ENCODE measurements at places on chromosomes 12 and 14.

DNA sequence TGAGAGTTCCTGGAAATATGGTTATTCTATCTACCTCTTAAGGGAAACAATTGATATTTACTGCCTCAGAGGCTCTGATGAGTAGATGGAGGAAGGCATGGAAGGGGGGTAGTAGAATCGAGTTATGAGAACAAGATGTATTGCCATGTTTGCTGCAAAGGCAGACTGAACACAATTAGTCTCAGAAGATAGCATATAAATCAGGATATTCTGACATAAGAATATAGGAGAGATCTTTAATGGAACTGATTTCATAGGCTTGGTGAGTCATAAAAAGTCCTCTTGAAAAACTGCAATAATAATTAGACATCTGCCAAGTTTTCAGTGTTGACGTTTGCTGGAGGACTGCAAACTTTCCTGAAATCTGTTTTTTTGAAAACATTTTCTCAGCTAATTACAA is 636.1 kb downstream of the TMTC2 start:
- no peaks in the 10 kb centered on the region for H3K27me3 ChIP-seq
- no peak overlapping the region for H3K27ac ChIP-seq
- H3K36me3 ChIP-seq, result no peaks in the 10 kb centered on the region
- no peak overlapping the region for H3K4me3 ChIP-seq
- H3K4me1 ChIP-seq, result no peaks in the 10 kb centered on the region
- no peak for DNase-seq

- no peaks in the 10 kb centered on the region for H3K36me3 ChIP-seq
- no peaks in the 10 kb centered on the region for H3K27me3 ChIP-seq
- H3K27ac ChIP-seq, result no peak overlapping the region
Measured at GRCh38 chr12:23752245-23752644, 197.2 kb downstream of the SOX5 start.

DNA sequence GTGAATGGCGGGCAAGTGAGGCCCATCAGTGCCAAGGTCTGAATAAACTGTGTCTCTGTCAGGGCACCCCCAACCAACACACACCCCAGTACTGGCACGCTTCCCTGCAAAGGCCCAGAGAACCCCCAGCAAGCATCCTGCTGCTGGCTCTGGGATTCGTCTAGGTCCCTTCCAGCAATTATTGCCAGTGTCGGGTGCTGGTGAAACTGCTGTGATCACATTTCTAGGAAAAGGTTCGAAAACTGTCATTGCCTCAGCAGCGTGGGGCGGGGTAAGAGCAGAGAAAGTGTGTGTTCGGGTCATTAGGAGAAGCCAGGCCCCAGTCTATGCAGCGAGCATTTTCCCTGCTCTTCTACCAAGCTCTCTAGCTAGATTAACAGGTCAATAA is 2.5 kb downstream of the FAM222A start:
- H3K4me1 ChIP-seq, result no peaks in the 10 kb centered on the region
- peaks cover 13% of the 10 kb centered on the region for H3K27me3 ChIP-seq
- no peak for DNase-seq
- H3K4me3 ChIP-seq, result no peak overlapping the region
- no peaks in the 10 kb centered on the region for H3K36me3 ChIP-seq

GRCh38 chr12:57859121-57859520 is 12.6 kb upstream of the CTDSP2 start:
- no peak overlapping the region for H3K4me3 ChIP-seq
- peaks cover 22% of the 10 kb centered on the region for H3K27me3 ChIP-seq
- H3K27ac ChIP-seq, result no peak overlapping the region
- peaks cover 2% of the 10 kb centered on the region for H3K36me3 ChIP-seq
- H3K4me1 ChIP-seq, result peaks cover 2% of the 10 kb centered on the region

GRCh38 chr14:94680862-94681288 is 68.7 kb downstream of the SERPINA3 start:
- H3K27ac ChIP-seq, result no peak overlapping the region
- no peak for DNase-seq
- no peaks in the 10 kb centered on the region for H3K4me1 ChIP-seq

DNA sequence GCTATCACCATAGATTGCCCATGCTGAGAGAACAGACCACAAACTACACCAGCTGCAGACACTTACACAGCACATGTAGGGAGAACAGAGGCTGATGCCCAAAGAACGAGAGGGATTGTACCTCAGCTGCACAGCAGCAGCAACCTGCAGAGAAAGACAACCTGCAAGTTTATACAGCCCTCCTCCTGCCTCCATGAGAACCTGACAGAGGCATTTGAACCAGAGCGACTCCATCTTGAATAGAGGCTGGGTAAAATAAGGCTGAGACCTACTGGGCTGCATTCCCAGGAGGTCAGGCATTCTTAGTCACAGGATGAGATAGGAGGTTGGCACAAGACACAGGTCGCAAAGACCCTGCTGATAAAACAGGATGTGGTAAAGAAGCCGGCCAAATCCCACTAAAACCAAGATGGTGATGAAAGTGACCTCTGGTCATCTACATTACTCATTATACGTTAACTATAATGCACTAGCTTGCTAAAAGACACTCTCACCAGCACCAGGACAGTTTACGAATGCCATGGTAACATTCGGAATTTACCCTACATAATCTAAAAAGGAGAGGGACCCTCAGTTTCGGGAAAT is 262.4 kb upstream of the HMGA2 start:
- H3K27me3 ChIP-seq, result peaks cover 12% of the 10 kb centered on the region
- H3K36me3 ChIP-seq, result no peaks in the 10 kb centered on the region
- H3K4me1 ChIP-seq, result peaks cover 3% of the 10 kb centered on the region
- no peak for DNase-seq
- H3K27ac ChIP-seq, result no peak overlapping the region

DNA sequence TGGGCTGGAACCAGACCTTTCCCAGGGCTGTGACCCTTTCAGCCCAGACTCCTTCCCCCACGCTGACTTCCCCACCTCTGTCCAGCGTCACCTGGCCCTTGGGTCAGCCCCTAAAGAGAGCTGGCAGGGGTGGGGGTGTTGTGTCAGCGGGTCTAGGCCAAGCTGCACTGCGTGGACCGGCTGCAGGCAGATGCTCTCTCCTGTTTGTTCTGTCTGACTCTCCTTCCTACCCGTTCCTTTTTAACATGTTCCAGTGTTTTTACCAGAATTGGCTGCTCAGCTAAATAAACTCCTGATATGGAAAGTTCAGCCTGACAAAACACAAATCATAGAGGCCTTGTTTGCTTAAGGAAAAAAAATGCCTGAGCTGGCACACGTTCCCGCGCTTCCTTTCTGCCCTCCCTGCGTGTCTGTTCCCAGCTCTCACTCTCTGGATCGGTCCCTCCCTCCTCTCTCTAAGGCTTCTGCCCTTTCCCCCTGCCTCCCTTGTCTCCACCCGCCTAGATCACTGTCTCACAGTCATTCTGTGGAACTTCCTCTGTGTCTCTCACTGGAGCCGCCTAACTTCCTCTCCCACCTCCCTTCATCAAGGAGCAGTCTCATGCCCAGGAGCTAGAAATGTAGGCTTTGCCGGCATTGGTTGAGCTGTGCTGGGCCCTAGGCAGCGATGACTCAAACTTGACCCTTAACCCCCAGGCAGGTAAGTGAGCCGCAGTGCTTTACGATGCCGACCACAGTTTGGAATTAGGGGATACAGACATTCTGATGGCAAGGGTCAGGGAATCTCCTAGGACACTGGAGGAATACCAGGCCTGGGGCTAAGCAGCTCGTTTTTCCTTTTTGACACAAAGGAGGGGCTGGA is 15.5 kb upstream of the MLXIP start:
- no peaks in the 10 kb centered on the region for H3K27me3 ChIP-seq
- peaks cover 2% of the 10 kb centered on the region for H3K36me3 ChIP-seq
- DNase-seq, result no peak
- H3K4me1 ChIP-seq, result peaks cover 21% of the 10 kb centered on the region

GRCh38 chr12:57524814-57525614 is 2.4 kb downstream of the MBD6 start:
- peak overlapping the region; percentile 91 for H3K27ac ChIP-seq
- peaks cover 32% of the 10 kb centered on the region for H3K4me1 ChIP-seq
- H3K4me3 ChIP-seq, result no peak overlapping the region
- no peaks in the 10 kb centered on the region for H3K27me3 ChIP-seq

DNA sequence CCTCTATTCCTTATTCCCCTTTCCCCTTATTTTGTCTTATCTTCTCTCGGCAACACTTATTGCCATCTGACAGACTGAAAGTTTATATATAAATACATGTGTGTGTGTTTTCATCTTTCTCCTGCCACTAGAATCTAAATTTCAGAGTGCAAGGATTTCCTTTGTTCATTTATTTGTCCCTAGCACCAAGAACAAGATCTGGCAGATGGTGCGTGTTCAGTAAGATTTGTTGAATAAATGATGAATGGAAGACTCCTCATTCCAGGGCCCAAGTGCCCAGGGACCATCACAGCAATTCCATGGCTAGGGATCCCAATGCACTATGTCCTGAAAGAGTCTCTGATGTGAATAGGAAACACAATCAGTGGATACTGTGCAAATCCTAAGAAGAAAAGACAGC is 97.9 kb upstream of the EEA1 start:
- H3K27me3 ChIP-seq, result no peaks in the 10 kb centered on the region
- no peak overlapping the region for H3K4me3 ChIP-seq
- no peaks in the 10 kb centered on the region for H3K4me1 ChIP-seq
- H3K27ac ChIP-seq, result no peak overlapping the region

GRCh38 chr14:44795725-44796124 is 166.0 kb downstream of the KLHL28 start:
- no peak overlapping the region for H3K4me3 ChIP-seq
- H3K36me3 ChIP-seq, result no peaks in the 10 kb centered on the region
- H3K27me3 ChIP-seq, result peaks cover 5% of the 10 kb centered on the region
- no peaks in the 10 kb centered on the region for H3K4me1 ChIP-seq
- DNase-seq, result no peak

DNA sequence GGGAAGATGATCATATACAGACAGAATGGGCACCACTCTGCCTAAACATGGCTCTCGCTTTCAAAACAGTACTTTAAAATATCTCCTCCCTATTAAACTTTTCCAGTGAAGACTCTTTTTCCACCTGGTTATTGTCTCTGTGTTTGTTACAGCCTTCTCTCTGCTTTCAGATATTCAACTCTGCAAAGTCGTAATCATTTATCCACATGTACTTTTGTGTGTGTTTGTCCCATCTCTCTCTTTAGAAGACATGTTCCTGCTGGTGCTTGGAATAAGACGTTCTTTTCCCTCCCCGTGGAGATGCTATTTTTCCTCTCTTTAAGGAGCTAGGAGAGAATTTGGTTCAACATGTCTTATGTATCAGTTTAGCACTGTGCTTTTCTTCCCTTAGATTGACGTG is 45.1 kb downstream of the ETV6 start:
- no peak overlapping the region for H3K4me3 ChIP-seq
- no peak for DNase-seq
- peaks cover 39% of the 10 kb centered on the region for H3K4me1 ChIP-seq
- H3K27me3 ChIP-seq, result no peaks in the 10 kb centered on the region
- peak overlapping the region; percentile 17 for H3K27ac ChIP-seq

GRCh38 chr14:70069186-70069585 is 119.6 kb downstream of the SLC8A3 start:
- H3K4me3 ChIP-seq, result no peak overlapping the region
- no peak for DNase-seq
- peaks cover 11% of the 10 kb centered on the region for H3K27me3 ChIP-seq
- no peak overlapping the region for H3K27ac ChIP-seq

- H3K4me3 ChIP-seq, result no peak overlapping the region
- H3K36me3 ChIP-seq, result no peaks in the 10 kb centered on the region
- no peaks in the 10 kb centered on the region for H3K27me3 ChIP-seq
Measured at GRCh38 chr14:22518073-22518472, 71.0 kb downstream of the DAD1 start.

GRCh38 chr12:110023059-110023980 is 24.1 kb downstream of the ANKRD13A start:
- peaks cover 27% of the 10 kb centered on the region for H3K36me3 ChIP-seq
- no peak for DNase-seq
- H3K4me3 ChIP-seq, result no peak overlapping the region
- H3K27me3 ChIP-seq, result no peaks in the 10 kb centered on the region
- H3K4me1 ChIP-seq, result peaks cover 6% of the 10 kb centered on the region
- peak overlapping the region; percentile 41 for H3K27ac ChIP-seq

- peaks cover 72% of the 10 kb centered on the region for H3K4me1 ChIP-seq
- no peak for DNase-seq
- peak overlapping the region; percentile 90 for H3K27ac ChIP-seq
- H3K4me3 ChIP-seq, result peak overlapping the region; percentile 83
Measured at GRCh38 chr14:73751157-73751691, 37.0 kb upstream of the PNMA1 start.

DNA sequence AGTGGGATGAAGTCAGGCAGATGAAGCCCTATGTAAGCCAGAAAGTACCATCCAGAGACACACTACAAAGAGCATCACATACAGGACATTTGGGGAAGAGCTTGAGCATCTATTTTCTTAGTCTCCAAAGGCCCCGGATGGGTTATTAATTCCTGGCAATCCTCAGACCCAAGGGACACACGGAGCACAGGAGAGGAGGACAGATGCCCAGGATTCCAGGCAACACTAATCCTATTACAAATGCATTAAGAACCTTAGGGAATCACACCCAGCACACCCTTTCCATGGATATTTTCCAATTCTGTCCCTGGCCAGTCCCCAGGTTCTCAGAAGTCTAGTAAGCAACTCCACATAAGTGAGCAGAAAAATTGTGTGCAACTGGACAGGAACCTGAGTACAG is 65.9 kb downstream of the CMKLR1 start:
- H3K27me3 ChIP-seq, result peaks cover 11% of the 10 kb centered on the region
- H3K4me3 ChIP-seq, result no peak overlapping the region
- no peak overlapping the region for H3K27ac ChIP-seq
- peaks cover 2% of the 10 kb centered on the region for H3K36me3 ChIP-seq

- no peak for DNase-seq
- no peaks in the 10 kb centered on the region for H3K36me3 ChIP-seq
- H3K27me3 ChIP-seq, result peaks cover 12% of the 10 kb centered on the region
- no peak overlapping the region for H3K27ac ChIP-seq
- no peak overlapping the region for H3K4me3 ChIP-seq
Measured at GRCh38 chr14:22158560-22158959, 430.5 kb downstream of the DAD1 start.

- no peaks in the 10 kb centered on the region for H3K36me3 ChIP-seq
- H3K27ac ChIP-seq, result no peak overlapping the region
- peaks cover 5% of the 10 kb centered on the region for H3K4me1 ChIP-seq
- no peak for DNase-seq
Measured at GRCh38 chr12:107545737-107546353, 139.8 kb upstream of the PWP1 start.

- DNase-seq, result no peak
- H3K4me1 ChIP-seq, result no peaks in the 10 kb centered on the region
- no peak overlapping the region for H3K27ac ChIP-seq
Measured at GRCh38 chr12:6090803-6091202, 33.7 kb downstream of the VWF start.

- H3K4me1 ChIP-seq, result peaks cover 5% of the 10 kb centered on the region
- H3K27me3 ChIP-seq, result peaks cover 15% of the 10 kb centered on the region
- H3K4me3 ChIP-seq, result peak overlapping the region; percentile 39
- DNase-seq, result no peak
Measured at GRCh38 chr14:51776102-51776894, 84.1 kb upstream of the GNG2 start.

Measured in memory B cell (primary cell).